ENCODE measurements at places on chromosomes 3 and 15.

DNA sequence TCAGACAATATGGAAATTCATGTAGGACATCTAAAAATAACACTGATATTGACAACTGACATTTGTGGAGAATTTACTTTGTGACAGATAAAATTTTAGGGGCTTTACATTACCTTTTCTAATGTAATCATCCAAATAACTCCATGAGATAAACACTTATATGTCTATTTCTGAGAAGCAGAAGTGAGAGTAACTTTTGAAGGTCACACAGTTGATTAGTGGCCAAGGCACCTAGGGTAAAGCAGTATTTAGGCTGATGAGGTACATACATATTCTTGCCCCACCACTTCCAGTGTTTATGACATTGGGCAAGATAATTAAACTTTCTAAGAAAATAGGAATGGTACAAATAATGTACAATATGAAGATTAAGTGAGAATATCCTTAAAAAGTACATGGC lies 248.4 kb downstream of the CPNE4 start:
- DNase-seq, result no peak

DNA sequence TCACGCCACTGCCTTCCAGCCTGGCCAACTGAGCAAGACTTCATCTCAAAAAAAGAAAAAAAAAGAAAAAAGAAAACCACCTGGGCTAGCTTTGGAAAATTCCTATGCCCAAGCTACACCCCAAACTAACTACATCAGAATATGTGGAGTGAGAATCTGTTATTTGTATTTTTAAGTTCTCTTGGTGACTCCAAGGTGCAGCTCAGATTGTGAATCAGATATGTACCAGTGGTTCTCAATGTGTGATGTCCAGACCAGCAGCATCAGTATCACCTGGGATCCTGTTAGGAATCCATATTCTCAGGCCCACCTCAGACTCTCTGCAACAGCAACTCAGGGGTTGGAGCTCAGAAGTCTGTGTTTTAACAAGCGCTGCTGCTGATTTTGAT lies 376.8 kb downstream of the EDEM1 start:
- no peak for DNase-seq

- DNase-seq, result no peak
Observed at GRCh38 chr15:72201391-72201921, 3.9 kb upstream of the GRAMD2A start.

- no peak for DNase-seq
Observed at GRCh38 chr3:49238274-49239127, 38.5 kb downstream of the C3orf62 start.

- DNase-seq, result peak; percentile 47
Observed at GRCh38 chr3:193980326-193980725, 155.6 kb upstream of the HES1 start.

- no peak for DNase-seq
Observed at GRCh38 chr3:70539908-70540307, 227.5 kb upstream of the MDFIC2 start.

- no peak for DNase-seq
Observed at GRCh38 chr15:34659056-34659455, 75.6 kb upstream of the GOLGA8B start.

DNA sequence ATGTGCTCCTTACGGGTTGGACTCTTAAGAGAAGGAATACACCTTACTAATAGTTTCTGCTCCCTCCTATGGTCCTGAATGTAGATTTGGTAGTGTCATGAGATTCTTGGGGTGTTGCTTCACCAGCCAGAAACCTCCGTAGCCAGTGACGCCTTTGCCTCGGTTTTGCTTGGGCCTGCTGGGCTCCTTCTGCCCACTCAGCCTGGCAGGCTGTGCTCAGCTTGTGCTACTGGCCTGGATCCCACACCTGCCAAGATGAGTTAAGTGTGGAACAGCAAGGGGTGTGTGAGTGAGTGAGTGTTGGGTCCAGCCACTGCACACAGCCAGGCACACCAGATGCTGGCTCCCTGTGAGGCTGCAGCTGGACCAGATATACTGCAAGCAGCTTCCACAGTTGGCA lies 560.1 kb downstream of the NLGN1 start:
- DNase-seq, result no peak

All from fibroblast of skin of scalp (primary cell).